ENCODE measurements at places on chromosomes 7 and 10.
A peak's percentile ranks its signal among the peaks of the same experiment; 100 is the strongest.

DNA sequence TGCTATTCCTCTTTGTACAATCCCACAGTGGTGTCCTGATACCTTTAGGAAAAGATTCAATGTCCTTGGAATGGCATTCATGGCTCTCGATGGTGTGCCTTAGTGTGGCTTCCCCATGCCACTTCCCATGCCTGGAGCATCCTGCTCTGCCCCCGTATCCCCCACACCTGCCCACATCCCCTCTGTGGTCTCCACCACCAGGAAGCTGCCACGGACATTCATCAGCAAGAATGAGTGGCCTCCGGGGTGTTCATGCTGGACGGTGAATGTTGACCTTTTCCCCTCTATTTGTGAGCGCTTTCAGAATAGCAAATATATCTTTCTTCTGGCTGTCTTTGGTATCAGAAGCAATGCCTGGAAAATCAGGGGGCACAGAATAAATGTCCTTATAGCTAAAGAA, 262.0 kb upstream of the NRP1 start:
- DNase-seq: no peak

- peak; percentile 85 for DNase-seq
These were observed 6.4 kb upstream of the MSS51 start for GRCh38 chr10:73439605-73440312.

GRCh38 chr7:132576721-132577085, 433 bp upstream of the PLXNA4 start:
- DNase-seq: no peak

- DNase-seq: peak; percentile 62
These were observed 142.4 kb downstream of the SH3PXD2A start for GRCh38 chr10:103712898-103713498.

- no peak for DNase-seq
These were observed 1.9 kb upstream of the TRPV6 start for GRCh38 chr7:142887282-142888015.

DNA sequence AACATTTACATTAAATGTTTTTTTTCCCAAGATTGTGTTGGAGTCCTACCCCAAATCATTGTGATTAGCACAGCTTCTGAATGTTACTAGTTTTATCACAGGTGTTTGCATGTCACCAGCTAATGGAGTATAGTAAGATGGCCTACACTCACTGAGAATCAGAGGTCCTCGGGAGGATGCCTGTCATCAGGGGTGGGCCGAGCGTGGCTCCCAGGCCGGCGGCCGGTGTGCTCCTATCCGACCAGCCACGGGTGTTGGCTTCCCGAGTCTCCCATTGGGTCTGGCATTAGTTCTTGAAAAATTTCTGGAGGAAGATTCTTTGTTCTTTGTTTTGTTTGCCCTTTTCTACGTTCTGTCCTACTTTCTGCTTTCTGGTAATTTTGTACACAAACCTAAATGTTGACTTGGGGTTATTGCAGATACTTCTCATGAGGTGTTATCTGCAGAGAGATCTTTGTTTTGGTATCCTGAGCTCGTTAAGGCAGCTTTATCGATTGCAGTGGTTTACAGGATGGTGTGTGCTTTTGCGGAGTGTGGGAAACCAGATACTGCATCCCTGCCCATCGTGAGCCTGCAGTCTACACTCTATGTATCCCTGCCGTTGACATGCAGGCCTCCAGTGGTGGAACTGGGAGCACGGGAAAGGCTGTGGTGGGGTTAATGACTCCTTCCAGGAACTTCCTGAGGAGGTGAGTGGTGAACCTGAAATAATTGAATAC, 67.3 kb upstream of the DNAJB6 start:
- no peak for DNase-seq

DNA sequence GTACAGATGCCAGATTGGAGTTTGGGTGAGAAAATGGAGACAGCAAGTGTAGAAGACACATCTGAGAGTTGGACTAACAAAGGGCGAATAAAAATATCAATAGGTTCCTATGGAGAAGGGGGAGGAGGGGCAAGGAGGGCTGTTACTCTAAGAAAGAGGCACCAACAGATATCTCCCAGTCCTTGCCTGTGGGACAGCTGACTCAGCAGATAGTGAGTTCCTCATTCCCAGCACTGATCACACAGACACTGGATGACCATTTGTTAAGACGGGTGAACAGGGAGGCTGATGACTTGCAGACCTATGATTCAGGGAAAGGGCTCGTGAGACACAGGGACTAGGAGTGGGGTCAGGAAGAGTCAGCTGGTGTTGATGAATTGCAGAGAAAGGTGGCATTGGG, 5.7 kb upstream of the PRR15 start:
- DNase-seq: peak; percentile 66

DNA sequence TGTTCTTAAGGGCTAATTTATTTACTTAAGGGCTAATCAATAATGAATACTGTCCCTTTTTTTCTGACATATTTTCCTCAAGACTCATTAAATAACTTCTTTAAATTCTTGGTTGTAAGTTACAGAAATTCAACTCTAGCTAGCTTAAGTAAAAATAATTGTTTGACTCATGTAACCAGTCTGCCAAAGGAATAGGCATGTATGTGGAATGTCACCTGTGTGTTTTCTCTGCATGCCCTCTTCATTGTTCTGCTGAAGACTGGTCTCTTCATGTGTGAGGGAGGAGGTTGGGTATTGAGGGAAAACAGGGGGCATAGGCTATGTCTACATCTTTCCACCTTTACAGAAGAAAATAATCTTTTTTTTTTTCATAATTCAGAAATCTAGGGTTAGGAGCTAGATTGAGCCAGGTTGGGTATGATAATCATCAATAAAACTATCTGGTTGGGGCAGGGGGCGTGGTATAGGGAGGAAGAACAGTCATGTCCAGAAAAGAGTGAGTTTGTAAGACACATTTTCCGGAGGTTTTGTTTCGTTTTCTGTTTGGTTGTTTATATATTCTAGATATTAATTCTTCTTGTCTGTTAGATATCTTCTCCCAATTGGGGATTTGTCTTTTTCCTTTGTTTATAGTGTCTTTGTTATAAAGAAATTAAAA, 37.9 kb downstream of the EXOC4 start:
- no peak for DNase-seq

DNA sequence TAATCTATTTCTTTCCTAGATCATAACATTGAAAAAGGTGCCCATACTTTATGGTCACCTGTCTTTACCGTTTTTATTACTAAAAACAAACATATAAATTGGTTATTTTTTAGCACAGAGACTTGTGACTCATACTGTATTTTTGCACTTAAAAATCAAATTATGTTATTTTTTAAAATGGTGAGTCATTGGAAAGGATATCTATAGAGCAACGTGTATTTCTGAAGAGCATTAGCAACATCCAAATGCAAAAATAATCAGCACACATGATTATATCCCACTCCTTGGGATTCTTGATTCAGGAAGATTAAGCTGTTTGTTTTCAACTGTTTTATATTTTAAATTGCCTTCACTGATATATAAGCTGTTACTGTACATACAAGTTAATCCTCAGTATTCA, 40.7 kb upstream of the FMC1 start:
- peak; percentile 34 for DNase-seq

DNA sequence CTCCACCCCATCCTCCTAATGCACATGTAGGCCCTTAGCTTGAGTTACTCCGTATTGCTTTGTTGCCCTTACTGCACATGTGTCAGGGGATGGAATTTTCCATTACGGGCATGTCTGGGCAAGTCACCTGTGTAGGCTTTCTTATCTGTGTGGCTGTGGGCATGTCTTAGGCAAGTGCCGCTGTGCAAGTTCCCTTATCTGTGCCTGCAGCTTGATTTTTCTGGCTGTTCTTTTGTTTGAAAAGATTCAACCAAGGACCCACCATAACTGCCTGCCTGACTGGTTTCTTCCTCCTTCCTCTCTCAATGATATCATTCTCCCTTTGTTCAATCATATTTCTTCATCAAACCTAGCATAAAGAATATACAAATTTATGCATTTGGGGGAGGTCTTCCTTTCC, 88.5 kb downstream of the AKR1D1 start:
- no peak for DNase-seq

DNA sequence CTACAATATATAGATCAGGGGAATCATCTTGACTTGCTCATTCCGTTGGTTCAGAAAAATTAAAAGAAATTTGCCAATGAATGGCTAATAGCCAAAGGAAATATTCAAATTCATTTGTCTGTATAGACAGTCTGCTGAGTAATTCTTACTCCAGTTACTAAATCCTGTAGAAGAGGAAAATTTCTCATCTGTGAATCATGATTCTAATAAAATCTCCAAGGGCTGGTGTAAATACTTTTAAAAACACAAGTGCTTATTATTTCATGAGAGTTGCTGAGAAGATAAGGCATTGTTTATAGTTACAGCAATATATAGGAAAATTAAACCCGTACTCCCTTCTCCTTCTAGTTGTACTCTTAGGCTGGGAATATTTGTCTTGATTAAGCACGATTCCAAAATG, 53.0 kb downstream of the WNT2 start:
- peak; percentile 91 for DNase-seq

DNA sequence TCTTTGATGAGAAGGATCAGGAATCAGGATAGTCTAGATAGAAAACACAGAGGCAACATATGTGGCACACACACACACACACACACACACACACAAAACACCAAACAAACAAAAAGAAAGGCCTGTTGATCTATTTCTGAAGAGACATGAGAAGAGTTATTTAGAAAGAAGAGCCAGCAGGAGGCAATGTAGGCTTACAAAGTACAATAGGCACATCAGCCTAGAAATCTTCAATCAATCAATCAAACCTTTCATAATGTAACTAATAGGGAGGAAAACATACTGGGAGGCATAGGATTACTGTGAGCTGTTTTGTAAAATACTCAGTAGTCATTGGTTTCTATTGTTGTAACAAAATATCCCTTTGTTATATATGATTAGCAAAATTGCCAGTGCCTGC, 47.3 kb upstream of the TES start:
- peak; percentile 39 for DNase-seq

GRCh38 chr10:7479861-7480598, 69.2 kb upstream of the SFMBT2 start:
- no peak for DNase-seq

- no peak for DNase-seq
These were observed 14.5 kb downstream of the XRCC2 start for GRCh38 chr7:152661479-152661878.

Data from iris pigment epithelial cell (primary cell).